Tibial artery (tissue), 4 donors: ENCODE measurements at places on chromosomes 5 and 9.

DNA sequence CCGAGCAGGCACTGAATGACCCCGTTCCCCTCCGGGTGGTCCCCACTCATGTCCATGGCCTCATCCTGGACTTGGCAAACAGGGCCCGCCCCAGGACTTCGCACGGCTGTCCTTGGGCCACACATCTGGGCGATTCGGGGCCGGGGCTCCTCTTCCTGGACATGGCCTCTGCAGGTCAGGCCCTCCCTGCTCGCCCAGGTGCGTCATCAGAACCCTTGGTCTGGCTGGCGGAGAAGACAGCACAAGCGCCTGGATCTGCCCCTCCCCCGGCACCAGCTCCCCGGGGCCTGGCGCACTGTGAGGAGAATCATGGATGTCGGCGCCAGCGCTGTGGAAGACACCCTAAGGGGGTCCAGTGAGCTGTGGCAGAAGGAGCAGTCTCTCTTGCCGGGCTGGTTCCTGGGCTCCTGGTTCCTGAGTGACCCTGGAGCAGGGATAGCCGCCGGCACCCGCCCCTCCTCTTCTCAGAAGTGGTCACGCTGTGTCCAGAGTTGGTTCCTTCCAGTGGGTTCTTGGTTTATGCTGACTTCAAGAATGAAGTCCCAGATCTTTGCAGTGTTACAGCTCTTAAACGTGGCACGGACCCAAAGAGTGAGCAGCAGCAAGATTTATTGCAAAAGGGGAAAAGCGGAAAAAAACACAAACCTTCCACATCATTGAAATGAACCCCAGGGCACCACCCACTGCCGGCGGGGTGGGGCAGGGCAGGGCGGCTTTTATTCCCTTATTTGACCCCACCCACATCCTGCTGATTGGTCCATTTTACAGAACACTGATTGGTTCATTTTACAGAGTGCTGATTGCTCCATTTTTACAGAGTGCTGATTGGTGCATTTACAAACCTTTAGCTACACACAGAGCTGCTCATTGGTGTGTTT, 25.9 kb upstream of the SLC12A7 start:
- DNase-seq = peak; percentile 42

DNA sequence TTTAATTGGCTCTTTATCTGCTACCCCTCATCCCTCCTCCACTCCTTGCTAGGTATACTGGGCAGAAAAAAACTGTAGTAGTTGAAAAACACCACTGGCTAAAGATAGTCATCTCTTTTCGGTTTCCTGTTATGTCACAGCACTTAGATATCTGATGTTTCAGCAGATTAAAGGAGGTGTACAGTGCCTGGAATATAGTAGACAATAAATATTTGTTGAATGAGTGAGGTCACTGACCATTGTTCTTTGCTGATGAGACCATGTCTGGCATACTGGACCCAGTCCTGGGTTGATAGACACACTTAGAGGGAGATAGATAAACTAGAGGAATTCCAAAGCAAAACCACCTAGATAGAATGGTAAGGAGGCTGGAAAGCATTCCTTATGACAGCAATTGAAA, 3.2 kb downstream of the GRPEL2 start:
- DNase-seq = no peak

DNA sequence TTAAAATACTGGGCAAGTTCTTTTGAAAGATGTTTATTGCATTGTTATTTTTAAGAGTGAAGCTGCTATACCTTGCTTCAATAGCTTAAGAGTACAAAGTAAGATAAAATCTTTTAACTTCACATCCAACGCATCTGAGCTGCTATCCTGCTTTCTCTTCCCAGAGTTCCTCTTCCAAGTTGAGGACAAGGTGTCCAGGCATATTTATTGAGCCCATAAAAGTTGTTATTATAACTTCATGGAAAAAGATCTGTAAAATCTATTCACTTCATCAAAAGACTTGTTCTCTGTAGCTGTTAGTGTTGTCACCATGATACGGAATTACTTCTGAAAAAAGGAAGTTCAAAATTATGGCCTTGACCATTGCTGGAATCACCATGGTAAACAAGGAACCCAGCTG, 306.2 kb upstream of the ELAVL2 start:
- no peak for DNase-seq

DNA sequence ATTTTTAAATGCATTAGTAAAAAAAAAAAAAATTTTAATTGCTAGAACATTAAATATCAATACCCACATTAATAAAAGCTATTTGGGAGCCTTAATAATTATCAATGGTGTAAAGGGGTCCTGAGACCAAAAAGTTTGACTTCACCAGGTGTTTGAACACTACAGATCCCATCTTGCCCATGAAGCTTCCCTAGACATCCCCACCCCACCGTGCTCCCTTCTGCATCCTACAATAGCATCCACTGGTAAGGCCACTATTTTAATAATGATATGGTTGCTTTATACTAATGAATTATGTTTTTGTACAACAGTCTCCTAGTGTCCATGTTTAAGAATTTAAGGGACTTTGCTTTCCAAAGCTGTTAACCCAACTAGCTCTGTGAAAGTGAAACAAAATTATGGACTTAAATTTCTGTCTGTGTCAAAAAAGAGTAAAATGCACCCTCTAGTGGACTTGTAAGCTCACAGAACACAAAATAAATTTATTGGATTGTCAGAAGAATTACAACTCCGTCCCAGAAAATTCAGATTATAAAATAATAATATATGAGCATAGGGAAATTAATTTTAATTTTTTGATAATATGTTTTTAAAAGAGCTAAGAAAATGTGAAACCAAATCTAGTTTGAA, 76.0 kb downstream of the ARL15 start:
- DNase-seq = no peak

- no peak for DNase-seq
Observed at GRCh38 chr5:127290019-127290945, at the start of gene MEGF10. Gene MEGF10, plus strand, starts transcription at chr5:127290796. Its CDS starts 40,513 bp downstream, at chr5:127331309.

DNA sequence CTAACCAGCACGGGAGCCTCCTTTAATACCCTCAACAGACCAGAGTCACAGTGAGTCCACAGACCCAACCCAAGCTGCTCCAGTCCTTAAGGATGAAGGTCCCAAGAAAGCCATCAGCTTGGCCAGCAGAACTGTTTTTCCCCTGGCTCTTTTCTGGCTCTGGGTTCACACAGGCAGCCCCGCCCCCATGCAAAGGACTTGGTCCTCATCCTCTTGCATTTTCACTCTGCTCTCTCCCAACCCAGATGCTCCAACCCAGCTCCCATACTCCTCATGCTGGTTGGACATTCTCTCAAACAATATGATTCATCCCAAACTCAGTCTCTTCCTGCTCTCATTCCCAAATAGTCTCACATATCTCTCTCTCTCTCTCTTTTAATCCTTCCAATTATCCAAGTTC, 74.2 kb upstream of the SPOCK1 start:
- DNase-seq = no peak

GRCh38 chr9:127520941-127521918, 69.9 kb downstream of the LRSAM1 start:
- DNase-seq = no peak

- no peak for DNase-seq
Observed at GRCh38 chr9:81683238-81683637, 6.1 kb downstream of the TLE1 start.

- DNase-seq = no peak
Observed at GRCh38 chr5:93017849-93018248, 563.2 kb downstream of the NR2F1-AS1 start.

DNA sequence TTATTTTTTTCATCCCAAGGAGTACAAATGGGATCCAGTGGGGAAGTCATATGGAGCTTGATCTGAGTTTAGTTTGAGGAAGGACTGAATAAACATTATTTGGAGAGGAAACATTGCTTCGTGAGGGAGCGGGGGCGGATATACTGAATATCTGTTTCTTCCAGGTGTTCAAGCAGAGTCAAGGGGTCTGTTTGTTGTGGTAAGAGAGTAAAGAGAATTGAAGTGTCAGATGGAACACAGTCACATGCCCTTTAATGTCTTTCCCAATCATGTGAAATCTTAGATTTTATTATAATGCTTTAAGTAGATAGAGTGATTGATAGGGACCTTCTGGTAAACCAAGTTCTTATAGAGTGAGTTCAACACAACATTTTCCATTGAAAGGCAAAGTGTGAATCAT, 33.7 kb downstream of the DDX46 start:
- no peak for DNase-seq

GRCh38 chr9:5536684-5537083, 26.4 kb downstream of the PDCD1LG2 start:
- no peak for DNase-seq

DNA sequence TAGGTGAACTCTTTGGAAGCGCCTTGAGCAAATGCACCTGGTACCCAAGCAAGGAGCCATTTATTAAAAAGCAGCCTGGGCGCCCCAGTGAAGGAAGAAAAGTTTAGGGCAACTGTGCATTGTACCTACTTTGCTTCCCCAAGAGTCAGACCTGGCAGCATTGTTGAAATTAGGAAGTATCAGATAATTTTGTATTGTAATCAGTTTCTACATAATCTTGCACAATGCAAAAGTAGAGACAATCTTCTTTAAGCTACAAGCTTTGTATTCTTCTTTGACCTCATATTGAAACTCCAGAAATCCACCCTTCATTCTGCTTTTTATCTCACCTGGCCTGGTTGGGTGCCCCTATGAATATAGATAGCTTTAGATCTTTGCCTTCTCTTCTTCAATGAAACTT, 490.8 kb downstream of the RASEF start:
- DNase-seq = no peak

- no peak for DNase-seq
Observed at GRCh38 chr5:22835686-22836085, 17.5 kb downstream of the CDH12 start.

- peak; percentile 61 for DNase-seq
Observed at GRCh38 chr5:179154346-179154990, 94.3 kb downstream of the ZNF354C start.

DNA sequence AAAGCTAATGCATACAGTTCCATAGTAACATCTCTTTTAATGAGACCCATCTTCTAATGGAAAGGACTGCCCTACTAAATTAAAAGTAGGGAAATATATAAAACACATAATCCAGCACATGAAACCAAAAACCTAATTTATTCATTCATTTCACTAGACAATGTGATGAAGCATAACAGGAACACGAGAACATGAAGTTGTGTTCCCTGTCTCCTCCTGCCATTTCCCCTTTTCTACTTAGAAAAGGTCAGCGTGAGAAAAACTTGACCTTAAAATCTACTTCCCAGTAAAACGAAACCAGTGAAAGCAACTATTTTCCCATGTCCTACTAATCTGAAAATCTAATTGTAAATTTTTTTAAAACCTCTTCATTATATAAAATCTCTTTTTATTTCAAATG, 847.5 kb downstream of the TLE1 start:
- no peak for DNase-seq

- peak; percentile 97 for DNase-seq
Observed at GRCh38 chr9:135499326-135500070, 984 bp upstream of the MRPS2 start.

- no peak for DNase-seq
Observed at GRCh38 chr5:148981353-148981752, 81.5 kb downstream of the SH3TC2 start.

DNA sequence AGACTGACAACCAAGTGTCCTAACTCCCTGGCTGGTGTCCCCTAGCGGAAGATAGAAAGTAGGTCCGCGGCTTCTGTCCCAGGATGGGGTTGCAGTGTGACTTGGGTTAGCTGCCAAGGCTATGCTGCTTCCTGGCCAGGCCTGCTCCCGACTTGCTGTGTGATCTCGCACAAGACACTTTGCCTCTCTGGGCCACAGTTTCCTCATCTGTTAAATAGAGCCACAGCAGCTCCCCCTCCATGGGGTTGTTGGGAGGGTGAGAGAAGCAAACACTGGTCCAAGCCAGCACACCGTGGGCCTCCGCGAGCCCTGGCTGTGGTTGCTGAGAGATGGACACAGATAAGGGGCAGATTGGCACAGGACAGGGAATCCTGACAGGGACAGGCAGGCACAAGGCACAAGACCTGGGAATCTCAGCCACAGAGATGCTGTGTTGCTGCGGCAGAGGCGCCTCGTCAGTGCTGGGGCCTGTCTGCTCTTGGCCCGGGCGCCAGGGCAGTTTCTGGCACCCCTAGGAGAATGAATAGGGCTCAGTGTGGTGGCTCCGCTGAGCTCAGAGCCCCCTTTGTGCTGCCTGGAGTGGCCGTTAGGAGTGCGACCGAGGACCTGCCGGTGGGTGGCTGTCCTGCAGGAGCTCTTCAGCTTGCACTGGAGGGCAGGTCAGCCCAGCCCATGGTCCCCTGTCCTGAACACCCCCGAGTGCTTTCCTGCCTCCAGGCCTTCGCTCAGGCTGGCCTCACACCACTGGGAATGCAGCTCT, 1.8 kb upstream of the SH2D3C start:
- no peak for DNase-seq
